A549 treated with CpdA at 1 μM for 4 hours (cell line): ENCODE measurements at places on chromosomes 2 and 18. TPM values are rescaled to one million over a fixed set of nuclear protein-coding genes. Genes with fewer than 3 reads are reported as not detected.

The MDH1B gene
- 1.6 to 3.3 TPM (median 1.8 TPM) in 5 replicates for total RNA-seq

The GNAL gene
- 4.6 to 8.6 TPM (median 4.9 TPM) in 5 replicates for total RNA-seq

The DLGAP1 gene
- total RNA-seq = not detected in 5 replicates

The SATB2 gene
- total RNA-seq = 2.9 to 4.2 TPM (median 3.4 TPM) in 5 replicates

The ATOH8 gene
- 4.2 to 6.6 TPM (median 4.5 TPM) in 5 replicates for total RNA-seq

The SAP130 gene
- total RNA-seq = 11.2 to 14.2 TPM (median 12.9 TPM) in 5 replicates

The C2orf81 gene
- 2.8 to 4.7 TPM (median 3.5 TPM) in 5 replicates for total RNA-seq

The COL5A2 gene
- 49.4 to 93.9 TPM (median 80.3 TPM) in 5 replicates for total RNA-seq

The UGT1A1 gene
- total RNA-seq = 0.65 to 1.3 TPM (median 0.71 TPM) in 5 replicates

The UGT1A9 gene
- total RNA-seq = 4.0 to 6.7 TPM (median 4.7 TPM) in 5 replicates

The ABCG8 gene
- not detected in 5 replicates for total RNA-seq

The POTEF gene
- total RNA-seq = 0.02 TPM in 1 of 5 replicates, not detected in the others

The CELF4 gene
- total RNA-seq = not detected in 5 replicates

The VRK2 gene
- total RNA-seq = 30.6 to 36.0 TPM (median 31.4 TPM) in 5 replicates

The ANTXR1 gene
- 112 to 165 TPM (median 140 TPM) in 5 replicates for total RNA-seq

The CFAP53 gene
- total RNA-seq = 0.37 to 0.44 TPM (median 0.40 TPM) in 5 replicates

The IL36G gene
- 0.10 TPM in 1 of 5 replicates, not detected in the others for total RNA-seq

The SERPINB7 gene
- 1.7 to 3.3 TPM (median 2.8 TPM) in 5 replicates for total RNA-seq

The C1D gene
- total RNA-seq = 38.9 to 61.6 TPM (median 42.3 TPM) in 5 replicates

The FKBP7 gene
- 8.7 to 14.2 TPM (median 10.2 TPM) in 5 replicates for total RNA-seq

The HES6 gene
- total RNA-seq = 7.8 to 15.2 TPM (median 13.7 TPM) in 5 replicates

The MAP3K19 gene
- total RNA-seq = not detected in 5 replicates
